ENCODE measurements at places on chromosomes 7 and 10.

DNA sequence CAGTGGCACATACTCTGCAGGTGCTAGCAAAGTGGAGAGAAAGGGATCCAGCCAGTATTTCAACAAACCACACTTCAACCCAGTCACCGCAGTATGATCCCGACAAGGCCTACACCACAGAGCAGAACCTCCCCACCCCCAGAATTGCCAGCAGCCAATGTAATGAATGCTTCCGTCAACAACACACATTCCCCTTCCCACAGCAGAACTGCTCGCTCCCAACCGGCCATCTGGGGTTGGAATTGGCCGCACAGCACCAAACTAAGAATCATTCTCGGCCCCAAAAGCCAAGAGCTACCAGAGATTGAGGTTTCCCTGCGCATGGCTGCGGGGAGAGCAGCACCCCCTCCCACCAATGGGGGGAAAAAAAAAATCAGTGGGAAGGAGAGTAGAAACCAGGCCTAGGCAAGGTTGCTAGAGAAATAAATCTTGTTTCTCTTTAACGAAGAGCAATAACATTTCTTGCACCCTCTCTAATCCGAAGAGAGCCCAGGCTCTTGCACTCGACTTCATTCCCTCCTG is 1.1 kb downstream of the WASL start:
- DNase-seq = peak; percentile 66

GRCh38 chr7:157412021-157412443 is 75.2 kb downstream of the DNAJB6 start:
- no peak for DNase-seq

DNA sequence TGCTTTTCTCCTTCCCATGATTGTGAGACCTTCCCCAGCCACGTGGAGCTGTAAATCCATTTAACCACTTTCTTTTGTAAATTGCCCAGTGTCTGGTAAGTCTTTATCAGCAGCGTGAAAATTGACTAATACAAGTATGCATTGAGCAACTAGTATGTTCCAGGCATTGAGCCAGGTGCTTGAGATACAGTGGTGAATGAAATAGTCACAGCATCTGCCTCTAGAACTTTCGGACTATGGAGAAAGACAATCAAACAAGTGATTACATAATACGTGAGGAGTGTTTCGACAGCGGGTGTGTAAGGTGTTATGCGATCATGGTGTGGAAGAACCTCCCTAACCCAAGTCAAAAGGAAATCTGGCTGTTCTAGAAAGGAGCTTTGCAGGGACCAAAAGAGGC is 21.6 kb upstream of the NUP205 start:
- no peak for DNase-seq

GRCh38 chr7:91976743-91977142 is 36.1 kb downstream of the AKAP9 start:
- no peak for DNase-seq

- DNase-seq = no peak
These were observed 37.7 kb downstream of the PPP1R17 start for GRCh38 chr7:31724696-31725095.

DNA sequence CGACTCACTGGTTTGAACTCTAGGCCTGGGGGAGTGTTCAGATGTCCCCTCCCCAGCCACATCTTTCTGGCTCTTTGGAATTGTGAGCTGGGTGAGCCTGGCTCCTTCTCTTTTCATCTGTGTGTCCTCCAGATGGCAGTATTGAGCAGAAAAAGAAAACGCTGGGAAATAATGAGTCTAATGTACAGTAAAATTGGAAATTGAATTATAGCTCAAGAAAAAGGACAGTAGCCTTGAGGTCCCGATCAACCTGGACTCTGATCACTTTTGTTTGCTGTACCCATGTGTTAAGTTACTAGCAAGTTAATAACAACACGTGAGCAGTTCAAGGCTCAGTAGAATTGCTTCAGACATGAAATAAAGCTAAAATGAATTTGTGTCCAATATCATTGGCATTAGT is 77.9 kb downstream of the SNX10 start:
- DNase-seq = peak; percentile 52

DNA sequence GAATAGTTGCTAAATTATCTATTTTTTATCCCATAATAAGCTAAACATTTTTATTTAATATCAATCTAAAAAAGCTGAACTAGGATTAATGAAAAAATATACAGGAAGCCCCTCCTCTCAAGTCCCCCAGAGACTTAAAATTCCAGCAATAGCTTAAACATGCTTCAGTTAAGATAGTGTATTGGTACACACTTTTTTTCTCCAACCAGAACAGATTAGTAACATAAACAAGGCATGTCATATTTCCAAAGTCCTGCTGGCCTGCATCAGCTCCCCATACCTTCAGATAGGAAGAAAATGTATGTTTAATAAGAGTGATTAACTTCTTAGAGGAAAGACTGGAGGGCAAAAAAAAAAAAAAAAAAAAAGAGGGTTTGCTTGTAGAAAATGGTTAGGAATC is 7.1 kb downstream of the TBX20 start:
- DNase-seq = no peak

DNA sequence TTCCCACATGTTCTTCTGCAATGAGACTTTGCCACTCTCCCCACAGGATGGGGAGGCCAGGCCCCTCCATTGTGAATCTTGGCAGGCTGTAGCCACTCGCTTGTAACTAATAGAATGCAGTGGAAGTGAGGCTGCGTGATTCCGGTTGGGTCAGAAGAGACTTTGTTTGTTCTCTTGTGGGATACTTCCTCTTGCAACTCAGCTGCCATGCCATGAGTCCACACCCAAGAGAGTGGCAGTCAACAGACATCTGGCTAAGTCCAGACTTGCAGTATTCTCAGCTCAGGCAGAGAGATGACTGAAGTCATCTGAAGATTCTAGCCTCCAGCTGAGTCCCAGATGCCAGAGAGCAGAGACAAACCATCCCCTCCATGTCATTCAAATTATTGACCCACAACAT is 153.4 kb upstream of the GDF10 start:
- DNase-seq = no peak

DNA sequence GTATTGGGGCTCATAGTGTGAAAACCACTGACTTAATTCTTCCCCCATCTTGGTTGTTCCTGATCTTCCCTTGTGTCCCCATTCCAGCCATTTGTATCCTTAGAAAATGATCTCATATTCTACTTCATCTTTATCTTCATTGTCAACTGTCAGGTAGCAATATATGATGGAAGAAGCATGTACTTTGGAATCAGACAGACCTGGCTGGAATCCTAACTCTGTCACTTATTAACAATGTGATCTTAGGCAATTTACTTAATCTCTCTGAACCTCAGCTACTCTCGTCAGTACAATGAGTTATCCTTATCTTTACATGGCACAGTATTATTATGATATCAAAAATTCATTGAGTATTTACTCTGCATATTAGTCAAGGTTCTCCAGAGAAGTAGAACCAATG is 10.1 kb downstream of the CFTR start:
- no peak for DNase-seq

DNA sequence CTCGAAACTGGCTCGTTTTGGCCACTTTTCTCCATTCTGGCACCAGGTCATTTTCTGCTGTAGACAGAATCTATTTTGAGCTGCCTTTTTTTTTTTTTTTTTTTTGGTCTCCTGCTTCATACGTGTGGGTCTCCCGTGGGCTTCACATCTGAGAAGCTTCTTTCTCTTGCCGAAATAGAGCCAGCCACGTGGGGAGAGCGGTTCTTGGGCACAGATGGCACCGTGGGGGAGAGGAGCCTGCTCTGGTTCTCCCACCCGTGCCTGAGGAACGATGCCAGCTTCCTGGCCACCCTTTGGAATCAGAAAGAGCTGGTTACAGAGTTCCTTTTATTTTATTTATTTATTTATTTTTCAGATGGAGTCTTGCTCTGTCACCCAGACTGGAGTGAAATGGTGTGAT is 48.7 kb upstream of the OCM2 start:
- DNase-seq = no peak

GRCh38 chr10:71836596-71836974 is 14.5 kb downstream of the PSAP start:
- DNase-seq = no peak

- no peak for DNase-seq
These were observed 3.6 kb downstream of the UBE2D4 start for GRCh38 chr7:43929529-43930457.

GRCh38 chr10:100146875-100147650 is 38.8 kb downstream of the ERLIN1 start:
- DNase-seq = no peak

- DNase-seq = no peak
These were observed 161.5 kb upstream of the TBX20 start for GRCh38 chr7:35415411-35415822.

DNA sequence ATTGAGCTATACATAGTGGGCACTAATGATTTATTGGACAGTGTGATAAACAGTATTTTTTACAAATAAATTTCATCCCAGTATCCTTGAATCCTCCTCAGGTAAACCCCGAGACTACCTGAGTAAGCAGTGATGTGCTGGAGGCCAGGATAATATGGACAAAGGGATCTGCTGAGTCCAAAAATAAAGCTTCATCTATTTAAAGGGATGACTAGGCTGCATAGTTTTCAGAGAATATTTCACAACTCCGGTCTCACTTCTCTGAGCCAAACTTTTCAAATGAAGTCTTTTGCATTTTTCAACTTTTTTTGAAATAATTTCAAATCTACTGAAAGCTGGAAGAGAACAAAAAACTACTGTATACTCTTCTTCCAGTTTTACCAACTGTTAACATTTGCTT is 2.5 kb downstream of the ACTR3B start:
- no peak for DNase-seq

DNA sequence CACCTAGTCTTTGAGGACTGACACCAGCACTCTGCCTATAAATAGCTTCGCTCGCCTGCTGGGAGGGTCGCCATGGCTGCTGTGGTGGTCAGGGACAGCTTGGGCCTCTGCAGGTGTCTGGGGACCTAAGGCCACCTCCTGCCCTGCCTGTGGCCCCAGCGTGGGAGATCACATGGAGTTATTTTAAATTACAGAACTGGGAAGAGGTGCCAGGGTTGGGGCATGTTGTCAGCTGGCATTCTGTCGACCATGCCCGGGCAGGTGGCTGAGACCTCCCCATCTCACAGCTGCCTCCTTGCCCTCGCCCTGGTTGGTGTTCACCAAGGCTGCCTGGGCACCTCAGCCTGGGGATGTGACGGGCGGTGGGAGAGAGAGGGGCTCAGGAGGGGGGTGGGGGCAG is 18.1 kb downstream of the SHH start:
- no peak for DNase-seq

- DNase-seq = no peak
These were observed 19.1 kb downstream of the CTBP2 start for GRCh38 chr10:125141150-125141859.

GRCh38 chr7:35716038-35716803 is 21.3 kb upstream of the HERPUD2 start:
- no peak for DNase-seq

DNA sequence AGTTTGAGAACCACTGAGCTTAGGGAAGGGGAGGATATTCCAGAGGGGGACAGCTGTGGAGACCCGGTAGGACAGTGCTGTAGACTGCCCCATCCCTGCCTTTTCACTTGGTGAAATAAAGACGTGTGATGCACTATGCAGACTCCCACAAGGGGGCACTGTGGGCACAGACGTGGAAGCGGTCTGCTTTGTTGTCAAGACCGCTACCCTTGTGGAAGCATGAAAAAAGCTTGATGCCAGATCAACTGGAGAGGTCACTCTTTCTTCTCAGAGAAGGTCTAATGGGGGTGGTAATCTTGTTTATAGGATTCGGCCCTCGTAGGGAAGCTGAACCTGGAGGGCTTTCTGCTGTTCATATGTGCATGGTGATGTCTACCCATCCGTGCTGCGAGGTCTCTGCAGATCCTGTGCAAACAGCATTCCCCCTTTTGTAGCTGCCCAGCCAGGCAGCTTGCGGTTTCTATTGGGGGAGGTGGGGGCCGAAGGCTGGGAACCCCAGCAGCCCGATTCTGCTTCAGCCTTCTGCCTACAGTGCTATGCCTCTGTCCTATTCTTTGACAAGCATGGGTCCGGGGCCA is 13.7 kb downstream of the RPS24 start:
- peak; percentile 83 for DNase-seq

GRCh38 chr10:47253651-47254375 is 46.2 kb upstream of the GDF10 start:
- no peak for DNase-seq

GRCh38 chr10:133160826-133161471 is 930 bp downstream of the KNDC1 start:
- no peak for DNase-seq

- no peak for DNase-seq
These were observed 117.9 kb upstream of the DLX6 start for GRCh38 chr7:96887426-96887825.

DNA sequence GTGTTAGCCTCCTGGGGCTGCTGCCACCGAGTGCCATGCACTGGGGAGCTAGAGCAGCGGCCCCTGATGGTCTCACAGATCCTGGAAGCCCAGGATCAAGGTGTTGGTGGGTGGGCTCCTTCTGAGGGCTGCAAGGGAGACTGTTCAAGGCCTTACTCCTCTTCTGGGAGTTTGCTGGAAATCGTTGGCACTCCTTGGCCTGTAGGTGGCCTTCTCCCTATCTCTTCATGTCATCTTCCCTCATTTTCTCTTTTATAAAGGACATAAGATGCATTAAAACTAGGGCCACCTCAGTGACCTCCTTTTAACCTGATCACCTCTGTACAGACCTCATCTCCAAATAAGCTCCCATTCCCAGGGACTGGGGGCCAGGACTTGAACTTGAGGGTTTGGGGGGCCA is 27.0 kb upstream of the ZNF862 start:
- DNase-seq = no peak

DNA sequence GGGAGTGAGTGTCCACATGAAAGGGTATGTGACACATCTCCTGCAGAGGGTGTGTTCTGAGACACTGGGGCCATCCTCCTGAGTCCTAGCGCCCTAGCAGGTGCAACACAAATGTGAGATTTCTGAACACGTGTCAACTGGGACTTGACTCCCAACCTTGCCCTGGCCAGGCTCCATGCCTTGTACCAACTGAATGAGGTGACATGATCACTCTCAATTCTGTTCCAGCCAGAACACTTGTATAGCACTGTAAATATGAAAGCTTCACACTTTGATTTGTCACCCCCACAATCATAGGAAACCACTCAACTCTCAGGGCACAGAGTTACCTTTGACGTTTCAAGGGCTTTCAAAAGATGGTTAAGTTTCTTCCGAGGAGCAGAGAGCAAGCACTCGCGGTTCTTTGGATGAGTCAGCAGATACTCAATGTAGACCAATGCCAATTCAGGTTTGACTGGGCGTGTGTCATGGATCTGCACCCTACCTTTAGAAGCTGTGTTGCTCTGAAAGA is 48.6 kb downstream of the NCAPG2 start:
- DNase-seq = peak; percentile 81

DNA sequence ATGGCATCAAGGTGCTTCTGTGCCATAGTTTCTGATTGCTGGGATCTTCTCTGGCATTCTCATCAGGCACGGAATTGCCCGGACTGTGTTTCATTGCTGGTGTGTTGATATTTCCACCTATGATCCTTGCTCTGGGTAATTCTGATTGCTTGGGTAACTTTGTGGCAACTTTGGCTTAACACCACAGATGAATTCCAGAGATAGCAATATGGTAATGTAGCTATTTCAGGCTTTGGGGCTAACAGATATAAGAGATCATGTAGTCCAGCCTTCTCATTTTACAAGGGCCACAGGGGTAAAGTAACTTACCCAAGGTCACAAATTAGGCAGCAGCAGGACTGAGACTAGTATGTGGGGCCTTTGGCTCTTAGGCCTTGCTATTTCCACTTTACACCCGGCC is 53.9 kb upstream of the PLPP4 start:
- no peak for DNase-seq
